ENCODE measurements at places on chromosomes 6 and 20.
A peak's percentile ranks its signal among the peaks of the same experiment; 100 is the strongest.

GRCh38 chr6:71480577-71480976 is 192.0 kb downstream of the OGFRL1 start:
- DNase-seq = no peak

GRCh38 chr6:12174878-12175277 is 115.3 kb upstream of the EDN1 start:
- no peak for DNase-seq

GRCh38 chr6:4603291-4603690 is 172.9 kb upstream of the CDYL start:
- DNase-seq = no peak

- DNase-seq = no peak
Observed at GRCh38 chr6:121645100-121645745, 209.8 kb downstream of the GJA1 start.

DNA sequence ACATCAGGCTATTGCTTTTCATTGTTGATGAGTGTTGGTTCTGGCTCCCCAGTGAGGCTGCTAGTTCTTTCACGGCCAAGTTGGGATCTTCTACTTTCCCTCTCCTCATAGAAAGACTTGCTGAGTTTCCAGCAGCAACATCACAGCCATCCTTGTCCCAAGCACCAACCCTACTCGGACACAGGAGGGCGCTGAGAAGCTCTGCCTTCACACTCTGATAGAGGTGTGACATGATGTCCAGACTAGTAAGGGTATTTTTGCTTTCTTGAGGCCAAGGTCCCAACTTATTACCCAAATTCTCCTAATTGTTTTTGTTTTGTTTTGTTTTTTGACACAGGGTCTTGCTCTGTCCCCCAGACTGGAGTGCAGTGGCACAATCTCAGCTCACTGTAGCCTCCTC is 3.0 kb upstream of the GCM1 start:
- DNase-seq = no peak

DNA sequence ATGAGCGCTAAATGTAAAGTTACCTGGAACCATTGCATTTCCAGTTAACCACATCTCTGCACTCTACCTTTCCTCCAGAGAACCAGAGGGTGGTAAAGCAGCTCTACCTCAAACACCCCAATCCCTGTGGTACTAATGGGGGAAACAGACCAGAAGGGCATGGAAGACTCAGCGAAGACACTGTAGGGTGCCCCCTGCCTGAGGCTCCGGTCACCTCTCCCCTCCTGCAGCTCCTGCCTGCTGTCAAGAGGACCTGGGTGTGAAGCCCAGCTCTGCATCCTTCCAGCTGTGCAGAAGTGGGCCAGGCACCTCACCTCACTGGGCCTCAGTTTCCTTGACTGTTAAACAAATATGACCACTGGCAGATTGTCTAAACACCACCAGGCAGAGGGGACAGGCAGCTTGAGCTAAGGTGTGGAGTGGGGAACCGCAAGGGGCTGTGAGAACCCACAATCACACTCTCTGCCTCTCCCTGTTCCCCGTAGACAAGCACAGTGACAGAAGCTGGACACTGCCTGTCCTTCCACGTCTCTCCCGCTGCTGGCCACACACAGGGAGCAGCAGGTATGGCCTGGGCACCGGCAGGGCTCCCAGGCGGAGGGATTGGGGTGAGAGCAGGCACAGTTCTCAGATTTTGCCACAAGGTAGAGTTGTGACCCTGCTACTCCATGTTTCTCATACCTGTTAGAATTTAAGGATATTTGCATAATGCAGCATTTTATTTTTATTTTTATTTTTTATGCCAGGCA is 9.1 kb upstream of the BPIFA2 start:
- no peak for DNase-seq

DNA sequence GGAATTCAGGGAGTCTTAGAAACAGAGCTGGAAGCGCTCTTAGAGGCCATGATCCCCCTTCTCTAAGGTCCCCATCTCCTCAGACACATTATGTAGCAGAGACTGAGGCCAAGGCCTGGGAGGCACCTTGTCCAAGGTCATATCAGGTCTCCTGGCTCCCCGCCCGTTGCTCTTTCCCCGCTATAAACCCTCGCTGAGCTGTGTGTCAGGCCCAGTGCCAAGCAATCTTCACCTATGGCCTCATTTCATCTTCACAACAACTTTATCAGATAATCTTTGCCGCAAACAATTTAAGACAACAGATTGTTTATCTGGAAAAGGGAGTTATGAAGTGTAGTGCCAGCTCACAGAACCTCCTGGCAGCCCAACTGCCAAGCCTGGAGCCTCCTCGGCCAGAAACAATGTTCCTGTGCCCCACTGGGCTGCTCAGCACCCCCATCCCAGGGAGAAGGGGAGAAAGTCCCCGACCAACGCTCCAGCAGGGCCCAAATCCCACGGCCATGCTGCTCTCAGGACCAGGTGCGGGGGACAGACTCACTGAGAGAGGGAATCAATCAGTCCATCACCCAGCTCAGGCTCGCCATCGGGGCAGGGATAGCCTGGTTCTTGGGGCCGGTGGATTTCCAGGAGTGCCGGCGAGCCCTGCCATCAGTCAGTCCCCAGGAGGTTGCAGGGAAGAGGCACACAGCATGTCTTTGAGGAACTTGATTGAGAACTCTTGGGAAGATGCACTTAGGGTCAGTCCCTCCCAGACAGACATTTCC is 16.9 kb upstream of the FANCE start:
- no peak for DNase-seq

GRCh38 chr20:44742304-44743079 is 3.2 kb upstream of the KCNK15 start:
- DNase-seq = no peak

DNA sequence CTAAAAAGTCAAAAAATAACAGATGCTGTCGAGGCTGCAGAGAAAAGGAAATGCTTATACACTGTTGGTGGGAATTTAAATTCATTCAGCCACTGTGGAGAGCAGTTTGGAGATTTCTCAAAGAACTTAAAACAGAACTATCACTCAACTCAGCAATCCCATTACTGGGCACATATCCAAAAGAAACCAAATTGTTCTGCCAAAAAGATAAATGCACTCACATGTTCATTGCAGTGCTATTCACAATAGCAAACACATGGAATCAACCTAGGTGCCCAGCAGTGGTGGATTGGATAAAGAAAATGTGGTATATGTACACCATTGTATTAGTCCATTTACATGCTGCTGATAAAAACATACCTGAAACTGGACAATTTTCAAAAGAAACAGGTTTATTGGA is 116.0 kb upstream of the VGLL2 start:
- DNase-seq = no peak

DNA sequence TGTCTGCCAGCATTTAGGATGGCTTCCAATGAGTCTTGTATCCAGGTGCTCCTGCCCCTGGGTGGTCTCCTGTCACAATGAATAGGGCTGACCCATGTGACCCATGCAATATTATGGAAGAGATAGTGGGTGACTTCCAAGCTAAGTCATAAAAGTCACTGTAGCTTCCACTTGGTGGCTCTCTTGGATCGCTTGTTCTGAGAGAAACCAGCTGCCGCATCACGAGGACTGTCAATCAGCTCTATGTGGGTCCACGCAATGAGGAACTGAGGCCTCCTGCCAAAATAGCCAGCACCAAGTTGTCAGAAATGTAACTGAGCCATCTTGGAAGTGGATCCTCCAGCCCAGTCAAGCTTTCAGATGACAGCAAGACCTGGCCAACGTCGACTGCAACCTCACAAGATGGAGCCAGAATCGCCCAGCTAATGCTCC is 14.9 kb upstream of the MATN4 start:
- DNase-seq = no peak

GRCh38 chr6:166657531-166657930 is 30.5 kb upstream of the RPS6KA2 start:
- no peak for DNase-seq

DNA sequence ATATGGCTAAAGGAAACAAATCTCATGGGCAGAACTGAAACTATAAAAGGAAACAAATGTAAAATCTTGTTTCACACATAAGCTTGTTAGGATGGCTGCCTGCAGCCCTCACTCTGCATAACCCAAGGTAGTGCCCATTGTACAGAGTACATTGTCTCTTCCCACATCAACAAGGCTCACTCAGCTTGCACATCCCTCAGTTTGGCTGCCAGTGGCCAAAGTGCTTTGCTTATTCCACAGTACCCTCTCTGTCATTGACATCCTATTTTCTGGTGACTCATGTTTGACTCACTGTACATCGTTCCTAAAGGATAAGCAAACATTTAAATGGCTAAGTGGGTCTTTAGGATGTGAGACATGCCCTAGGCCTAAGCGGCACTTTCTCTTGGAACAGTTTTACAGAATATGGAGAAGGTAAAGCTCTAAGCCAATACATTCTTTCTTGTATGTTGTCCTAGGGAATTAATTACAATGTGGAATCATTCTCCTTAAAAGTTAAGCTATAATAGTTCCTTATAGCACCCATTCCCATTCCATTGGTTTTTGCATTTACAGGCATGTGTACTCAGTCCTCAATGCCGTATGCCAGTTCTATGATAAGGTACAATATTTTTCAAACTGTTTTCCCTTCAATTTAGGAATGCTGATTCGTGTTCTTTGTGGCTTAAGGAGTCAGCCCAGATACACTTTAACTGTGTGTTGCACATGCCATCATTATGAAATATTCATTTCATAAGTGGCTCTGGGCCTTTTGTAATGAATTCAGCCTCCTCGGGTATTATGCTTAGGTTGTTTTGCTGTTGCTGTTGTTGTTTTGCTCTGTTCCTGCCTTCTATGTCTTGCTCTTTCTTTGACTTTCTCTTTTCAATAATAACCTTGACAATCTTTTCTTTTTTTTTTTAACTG is 5.5 kb downstream of the ANKEF1 start:
- DNase-seq = peak; percentile 55

GRCh38 chr6:57224769-57225515 is 2.8 kb upstream of the RAB23 start:
- DNase-seq = no peak

GRCh38 chr20:60888771-60889170 is 363.3 kb upstream of the CDH4 start:
- no peak for DNase-seq

- no peak for DNase-seq
Observed at GRCh38 chr6:5557506-5557905, 296.2 kb downstream of the FARS2 start.

GRCh38 chr6:29749668-29750067 is 26.4 kb downstream of the HLA-F start:
- DNase-seq = no peak

GRCh38 chr6:144252259-144252658 is 32.9 kb upstream of the UTRN start:
- no peak for DNase-seq

DNA sequence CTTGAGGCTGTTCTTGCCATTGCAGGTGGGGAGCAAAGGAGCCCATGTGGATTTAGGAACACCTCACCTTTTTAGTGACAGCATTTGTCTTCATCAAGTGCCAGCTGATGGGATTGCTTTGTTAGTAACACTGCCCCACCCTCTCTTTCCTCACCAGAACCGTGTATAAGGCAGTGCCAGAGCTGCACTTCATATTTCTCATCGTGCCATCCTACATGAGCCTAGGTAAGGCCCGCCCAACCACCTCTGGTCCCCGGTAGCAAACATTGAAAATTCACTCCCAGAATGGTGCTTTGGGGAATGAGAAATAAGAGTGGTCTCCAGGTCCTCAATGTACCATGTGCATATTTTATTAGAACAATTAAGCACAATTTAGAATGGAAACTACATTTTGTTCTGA is 22.7 kb downstream of the CFAP61 start:
- DNase-seq = no peak

DNA sequence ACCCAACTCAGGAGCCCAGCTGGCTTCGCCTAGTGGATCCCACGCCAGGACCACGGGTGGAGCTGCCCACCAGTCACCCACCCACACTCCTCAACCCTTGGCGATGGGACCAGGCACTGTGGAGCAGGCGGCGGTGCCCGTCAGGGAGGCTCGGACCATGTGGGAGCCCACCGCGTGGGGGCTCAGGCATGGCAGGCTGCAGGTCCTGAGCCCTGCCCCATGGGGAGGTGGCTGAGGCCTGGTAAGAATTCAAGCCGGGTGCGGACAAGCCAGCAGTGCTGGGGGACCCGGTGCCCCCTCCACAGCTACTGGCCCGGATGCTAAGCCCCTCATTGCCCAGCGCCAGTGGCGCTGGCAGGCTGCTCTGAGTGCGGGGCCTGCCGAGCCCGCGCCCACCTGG is 123.1 kb upstream of the LGSN start:
- no peak for DNase-seq

DNA sequence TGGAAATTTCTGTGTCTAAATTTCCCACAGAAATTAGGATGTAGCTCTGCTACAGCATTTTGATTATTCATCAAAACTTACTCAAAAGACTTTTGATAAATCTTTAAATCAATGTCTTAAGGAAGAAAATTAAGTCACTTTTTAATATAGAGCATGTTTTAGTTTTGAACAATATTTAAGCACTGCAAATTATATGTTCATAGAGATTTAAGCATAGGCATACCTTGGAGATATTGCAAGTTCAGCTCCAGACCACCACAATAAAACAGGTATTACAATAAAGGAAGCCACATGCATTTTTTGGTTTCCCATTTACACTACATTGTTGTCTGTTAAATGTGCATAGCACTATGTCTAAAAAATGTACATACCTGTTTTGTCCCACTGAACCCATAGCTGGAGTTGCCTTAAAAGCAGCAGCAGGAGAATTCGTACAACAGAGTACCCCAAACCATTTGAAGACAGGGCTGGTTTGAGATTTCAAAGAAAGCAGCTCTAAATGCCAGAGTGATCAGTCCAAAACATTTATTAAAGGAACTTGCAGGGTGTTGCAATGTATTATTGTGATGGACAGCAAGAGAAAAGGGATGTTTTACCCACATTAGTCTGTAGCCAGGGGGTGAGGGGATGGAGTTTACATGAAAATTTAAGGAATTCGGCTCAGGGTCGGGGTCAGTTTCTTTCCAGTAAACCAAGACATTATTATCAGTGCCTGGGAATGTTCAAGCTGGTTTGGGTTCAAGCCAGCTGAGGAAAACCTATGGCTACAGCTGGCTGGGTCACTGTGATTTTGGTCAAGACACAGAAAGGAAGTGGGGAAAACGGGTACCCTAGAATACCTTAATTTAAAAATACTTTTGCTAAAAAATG is 6.3 kb upstream of the LOC128125822 start:
- no peak for DNase-seq

DNA sequence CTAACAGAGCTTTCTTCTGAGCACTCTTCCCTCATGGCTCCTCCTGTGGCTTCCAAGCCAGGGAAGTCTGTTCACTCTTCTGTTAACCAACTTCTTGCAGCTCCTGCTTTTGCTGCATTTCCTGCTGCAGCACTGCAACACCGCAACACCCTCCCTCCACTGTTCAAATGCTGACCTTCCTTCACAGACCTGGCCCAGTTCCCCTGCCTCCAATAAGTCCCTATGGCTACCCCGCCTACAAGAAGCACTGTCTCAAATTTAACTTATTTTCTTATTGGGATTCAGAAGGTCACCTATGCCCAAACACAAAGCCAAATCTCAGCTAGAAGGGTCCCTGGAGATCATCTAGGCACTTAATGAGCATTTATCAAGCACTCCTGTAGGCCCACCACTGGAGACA is 44.6 kb downstream of the ELMO2 start:
- no peak for DNase-seq
